ENCODE measurements at places on chromosomes 1 and 21. TPM values are rescaled to one million over a fixed set of nuclear protein-coding genes. Genes with fewer than 3 reads are reported as not detected.

GRCh38 chr1:14110040-14110439, 410.1 kb downstream of the PRDM2 start:
- no peak for DNase-seq

The RAB7B gene
- 3.2 TPM for polyA plus RNA-seq

The UQCRHL gene
- polyA plus RNA-seq: 1.7 TPM

The APCS gene
- not detected for polyA plus RNA-seq

The SLC9C2 gene
- 0.34 TPM for polyA plus RNA-seq

GRCh38 chr1:167499106-167499505, 19.2 kb downstream of the CD247 start:
- no peak for DNase-seq

The LRRC53 gene
- polyA plus RNA-seq: not detected

DNA sequence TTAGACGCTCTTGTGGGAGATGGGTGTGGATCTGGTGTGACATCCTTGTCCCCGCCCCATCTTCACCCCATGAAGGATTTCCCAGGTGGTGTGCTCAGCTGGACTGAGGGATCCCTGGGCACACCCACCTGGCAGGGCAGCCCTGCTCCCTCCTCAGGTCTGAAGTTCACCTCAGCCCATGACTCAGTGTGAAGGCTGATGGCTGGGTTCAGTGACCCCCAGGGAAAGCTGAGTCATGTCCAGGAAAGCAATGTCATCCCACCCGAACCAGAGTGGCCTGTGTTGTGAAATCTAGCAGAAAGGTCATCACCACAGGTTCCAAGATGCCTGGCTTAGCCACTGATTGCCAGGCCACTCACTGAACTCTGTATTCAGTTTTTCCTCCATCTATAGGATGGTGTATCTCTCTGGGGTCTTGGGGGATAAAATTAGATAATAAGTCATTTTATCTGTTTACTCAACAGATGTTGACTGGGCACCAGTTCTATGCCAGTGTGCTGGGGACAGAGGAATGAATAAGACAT, 97.7 kb upstream of the JUN start:
- DNase-seq: no peak

DNA sequence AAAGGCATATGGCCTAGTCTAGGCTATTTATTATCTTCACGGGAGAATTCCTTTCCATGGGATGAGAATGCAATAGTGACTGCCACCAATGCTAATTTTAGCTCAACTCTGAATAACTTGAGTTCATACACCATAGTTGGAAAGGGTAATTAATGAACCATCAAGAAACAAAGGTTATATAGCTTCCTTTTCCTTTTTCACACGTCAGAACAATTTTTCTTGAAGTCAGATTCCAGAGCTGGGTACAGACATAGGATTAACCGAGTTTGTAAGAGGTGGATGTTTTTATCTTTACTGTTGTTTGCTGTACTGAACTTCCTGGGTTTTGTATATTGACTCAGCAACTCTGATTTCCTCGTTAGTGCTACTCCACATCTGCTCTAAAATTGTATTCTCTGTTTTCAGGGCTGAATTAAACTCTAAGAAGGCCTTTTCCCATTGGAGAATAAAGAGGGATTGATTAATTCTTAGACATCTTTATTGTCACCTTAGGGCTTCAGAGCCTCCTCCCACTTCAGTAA, 262.0 kb downstream of the NUF2 start:
- no peak for DNase-seq

GRCh38 chr1:70671006-70671405, 259.9 kb downstream of the CTH start:
- no peak for DNase-seq

DNA sequence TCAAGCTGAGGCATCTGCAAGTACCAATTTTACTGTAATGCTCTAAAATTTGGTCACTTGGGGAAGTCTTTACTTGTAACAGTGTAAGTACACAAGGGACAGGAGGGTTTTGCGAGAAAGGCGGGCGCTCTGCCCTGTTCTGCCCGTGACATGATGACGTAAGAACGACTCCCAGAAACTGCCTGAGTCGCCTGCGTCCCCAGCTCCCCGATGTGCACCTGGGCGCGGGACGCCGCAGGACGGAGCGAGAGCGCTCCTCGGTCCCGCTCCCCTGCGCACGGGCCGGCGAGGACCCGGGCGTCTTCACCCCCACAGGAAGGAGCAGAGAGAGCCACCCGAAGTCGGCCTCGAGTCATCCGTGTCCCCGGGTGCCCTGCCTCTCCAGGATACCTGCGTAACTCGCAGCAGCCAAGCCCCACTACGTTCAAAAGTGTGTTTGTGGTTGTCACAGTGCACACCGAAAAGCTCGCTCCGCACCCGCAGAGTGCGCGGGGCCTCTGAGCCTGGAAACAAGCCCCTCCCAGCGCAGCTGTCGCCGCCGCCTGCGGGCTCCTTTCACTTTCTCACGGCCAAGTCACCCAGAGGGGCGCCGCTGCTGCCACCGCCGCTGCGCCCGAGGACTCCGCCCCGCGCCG, 3.3 kb upstream of the ZBTB18 start:
- no peak for DNase-seq

The GBP6 gene
- polyA plus RNA-seq: 0.08 TPM

The TMEM81 gene
- 5.0 TPM for polyA plus RNA-seq

The BACH1 gene
- 41.5 TPM for polyA plus RNA-seq

GRCh38 chr1:201260648-201261311, 22.5 kb upstream of the PKP1 start:
- no peak for DNase-seq

- no peak for DNase-seq
Observed at GRCh38 chr21:35208810-35209517, 159.9 kb upstream of the RUNX1 start.

GRCh38 chr1:8463144-8463927, 145.4 kb downstream of the SLC45A1 start:
- DNase-seq: peak; percentile 65

The CDKN2C gene
- 8.5 TPM for polyA plus RNA-seq

GRCh38 chr21:27017246-27017645, 50.4 kb upstream of the ADAMTS5 start:
- DNase-seq: no peak

DNA sequence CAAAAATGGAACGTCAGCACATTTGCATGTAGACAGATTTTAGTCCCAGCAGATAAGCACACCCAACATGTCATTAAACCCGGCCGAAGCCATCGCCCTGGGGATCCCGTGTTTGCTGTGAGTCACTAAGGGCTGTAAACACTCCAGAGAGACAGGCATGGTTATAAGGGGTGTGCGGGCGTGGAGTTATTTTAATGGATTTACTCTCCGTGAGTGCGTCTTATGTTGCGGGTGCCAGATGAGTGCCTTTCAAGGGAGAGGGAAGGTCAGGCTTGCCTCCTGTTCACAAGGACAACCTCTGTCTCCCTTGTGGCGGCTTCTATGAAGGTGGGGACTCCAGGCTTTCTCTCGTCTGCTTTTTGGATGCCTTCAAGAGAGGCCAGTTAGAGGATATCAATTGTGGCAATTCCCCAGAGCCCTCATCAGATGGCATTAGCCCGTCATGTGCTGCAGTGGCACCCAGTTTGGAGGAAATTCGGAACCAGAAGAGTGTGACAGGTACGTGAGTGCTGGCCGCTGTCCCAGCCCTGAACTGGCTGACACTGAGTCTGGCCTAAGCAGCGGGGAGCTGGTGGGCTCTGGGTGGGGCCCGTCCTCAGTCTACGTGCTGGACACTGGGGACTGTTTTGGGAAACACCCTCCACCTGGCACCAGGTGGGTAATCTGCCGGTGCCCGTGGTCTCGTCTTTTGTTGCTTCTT, 223.8 kb upstream of the TMEM51 start:
- DNase-seq: no peak

The VANGL2 gene
- 35.3 TPM for polyA plus RNA-seq

DNA sequence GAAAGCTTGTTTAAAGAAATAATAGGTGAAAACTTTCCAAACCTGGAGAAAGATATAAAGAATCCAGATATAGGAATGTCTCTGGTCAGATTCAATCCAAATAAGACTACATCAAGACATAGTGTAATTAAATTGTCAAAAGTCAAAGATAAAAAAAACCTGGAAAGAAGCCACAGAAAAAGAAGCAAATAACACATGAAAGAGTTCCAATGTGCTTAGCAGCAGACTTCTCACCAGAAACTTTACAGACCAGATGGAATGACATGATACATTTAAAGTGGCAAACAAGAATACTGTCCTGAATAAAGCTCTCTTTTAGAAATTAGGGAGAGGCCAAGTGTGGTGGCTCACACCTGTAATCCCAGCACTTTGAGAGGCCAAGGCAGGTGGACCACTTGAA, 1039.9 kb downstream of the KCNT2 start:
- no peak for DNase-seq

The FGR gene
- polyA plus RNA-seq: 2.1 TPM

- no peak for DNase-seq
Observed at GRCh38 chr1:10319750-10320149, 79.1 kb upstream of the PGD start.

DNA sequence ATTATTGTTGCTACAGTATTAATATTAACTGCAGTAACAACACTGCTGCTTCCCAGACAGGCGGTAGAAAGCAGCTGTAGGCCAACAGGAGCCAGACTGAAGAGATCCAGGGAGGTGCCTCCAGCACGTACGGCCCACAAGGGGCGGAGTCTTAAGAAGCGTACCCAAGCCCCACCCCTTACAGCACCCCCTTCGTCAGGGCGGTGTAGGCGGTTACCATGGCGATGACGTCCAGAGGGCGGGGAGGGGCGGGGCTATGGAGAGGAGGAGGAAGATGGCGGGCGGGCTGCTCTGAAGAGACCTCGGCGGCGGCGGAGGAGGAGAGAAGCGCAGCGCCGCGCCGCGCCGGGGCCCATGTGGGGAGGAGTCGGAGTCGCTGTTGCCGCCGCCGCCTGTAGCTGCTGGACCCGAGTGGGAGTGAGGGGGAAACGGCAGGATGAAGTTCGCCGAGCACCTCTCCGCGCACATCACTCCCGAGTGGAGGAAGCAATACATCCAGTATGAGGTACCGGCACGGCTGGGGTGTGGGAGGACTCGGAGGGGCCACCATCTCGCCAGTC, at the start of gene XPR1:
XPR1 (plus strand) TSS at position 257 of the 560 bp plus-strand sequence; CDS start at position 437, 180 bp downstream.
- peak; percentile 98 for DNase-seq

DNA sequence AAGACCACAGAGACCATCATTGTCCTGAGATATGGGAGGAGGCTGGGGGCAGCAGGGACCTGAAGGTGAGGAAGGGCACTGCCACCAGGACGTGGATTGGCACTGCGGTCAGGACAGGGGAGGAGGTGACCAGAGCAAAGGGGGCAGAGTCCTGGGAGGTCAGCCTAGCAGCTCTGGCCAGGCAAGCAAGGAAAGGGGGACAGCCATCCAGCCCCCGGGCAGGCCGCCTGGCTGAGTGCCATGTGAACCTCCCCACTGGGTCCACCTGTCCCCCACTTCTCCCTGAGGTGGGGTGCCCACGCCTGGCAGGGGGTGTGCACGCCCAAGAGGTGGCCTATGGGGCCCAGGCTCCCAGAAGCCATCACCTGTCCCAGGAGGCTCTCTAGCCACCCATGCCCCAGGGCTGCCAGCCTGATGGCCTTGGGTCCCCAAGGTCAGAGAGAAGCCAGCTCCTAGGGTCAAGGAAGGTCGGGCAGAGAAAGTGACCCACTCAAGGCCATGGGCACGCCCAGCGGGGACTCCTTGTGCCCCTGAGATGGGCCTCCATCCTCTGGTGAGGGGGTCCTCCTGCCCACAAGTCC, 17.6 kb upstream of the PTTG1IP start:
- no peak for DNase-seq

GRCh38 chr21:21907271-21907670, 909.1 kb downstream of the NCAM2 start:
- DNase-seq: no peak

DNA sequence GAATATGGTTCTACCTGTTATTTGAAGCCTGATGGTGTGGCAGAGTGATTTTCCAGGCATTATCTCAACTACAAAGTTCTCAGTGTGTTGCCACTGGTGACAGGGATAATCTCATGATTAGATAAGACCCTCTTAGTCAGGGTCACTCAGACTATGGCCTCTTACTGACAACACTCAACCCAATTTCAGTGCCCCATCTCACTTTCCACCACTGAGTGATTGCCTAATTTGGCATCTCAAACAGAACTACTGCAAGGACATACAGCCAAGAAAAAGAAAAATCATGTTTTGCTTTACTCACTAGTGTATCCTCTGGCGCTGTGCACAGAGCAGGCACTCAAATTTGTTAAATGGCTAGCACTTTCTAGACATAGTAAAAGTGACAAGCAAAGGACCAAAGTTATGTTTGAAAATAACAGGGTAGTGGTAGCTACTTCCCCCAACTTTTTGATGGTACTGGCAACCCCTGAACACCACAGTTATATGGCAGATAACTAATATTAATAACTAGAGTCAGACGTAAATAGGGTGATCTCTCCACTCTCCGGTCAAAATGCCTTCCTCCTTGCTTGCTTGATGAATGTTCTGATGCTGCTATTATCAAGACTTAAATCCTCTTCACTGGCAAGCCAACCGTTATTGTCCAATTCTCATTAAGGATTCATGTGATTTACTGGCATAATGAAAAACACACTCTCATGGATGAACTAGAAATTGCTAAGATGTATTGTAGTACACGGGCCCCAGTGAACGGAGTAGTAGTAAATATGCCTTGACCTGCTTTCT, 37.1 kb upstream of the SLC30A10 start:
- no peak for DNase-seq

The HMCN1 gene
- 67.3 TPM for polyA plus RNA-seq

DNA sequence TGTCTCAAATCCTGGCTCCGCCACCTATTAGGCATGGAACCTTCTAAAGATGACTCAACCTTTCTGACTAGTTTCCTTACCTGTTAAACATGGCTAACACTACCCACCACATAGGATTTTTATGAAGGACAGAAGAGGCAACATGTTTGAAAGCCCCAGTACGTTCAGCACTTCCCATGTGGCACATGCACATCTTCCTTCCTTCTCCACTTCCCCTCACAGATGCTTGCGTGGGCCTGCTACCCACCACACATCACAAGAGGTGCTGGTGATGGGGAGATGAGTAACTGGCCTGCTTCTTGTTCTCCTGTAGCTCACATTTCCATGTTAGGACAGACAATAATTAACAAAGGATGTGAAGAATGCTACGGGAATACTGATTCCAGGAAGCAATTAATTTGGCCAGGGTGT, 7.1 kb downstream of the ZBTB21 start:
- DNase-seq: no peak

- no peak for DNase-seq
Observed at GRCh38 chr1:229169399-229169798, 101.5 kb upstream of the RAB4A start.

The IFI44 gene
- 15.3 TPM for polyA plus RNA-seq

The EXO1 gene
- 19.1 TPM for polyA plus RNA-seq

The MPZ gene
- 3.8 TPM for polyA plus RNA-seq

The RUNX3 gene
- 0.60 TPM for polyA plus RNA-seq

DNA sequence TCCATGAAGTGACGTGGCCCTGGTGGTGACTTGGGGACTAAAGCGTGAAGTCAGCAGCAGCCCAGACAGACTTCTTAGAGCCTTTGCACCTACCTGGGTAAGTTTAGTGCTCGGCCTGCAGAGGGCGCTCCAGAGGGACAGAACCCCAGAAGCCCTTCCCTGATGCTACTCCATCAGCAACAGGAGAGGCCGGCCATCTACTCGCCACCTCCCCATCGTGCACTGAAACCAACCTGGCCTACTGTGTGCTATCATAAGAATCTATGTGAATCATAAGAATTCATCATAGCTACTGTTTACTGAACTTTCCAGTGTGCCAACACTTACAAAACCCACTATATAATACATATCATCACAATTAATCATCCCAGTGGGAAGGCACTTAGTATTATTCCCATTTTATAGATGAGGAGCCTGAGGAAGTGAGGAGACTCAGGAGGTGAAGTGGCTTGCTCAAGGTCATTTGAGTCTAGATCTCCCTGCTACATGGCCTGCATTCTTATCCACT, 7.9 kb upstream of the EDN2 start:
- DNase-seq: no peak

GRCh38 chr1:81799939-81800694, 617 bp upstream of the ADGRL2 start:
- peak; percentile 83 for DNase-seq

The OR2M3 gene
- 0.04 TPM for polyA plus RNA-seq

- DNase-seq: no peak
Observed at GRCh38 chr1:44559330-44559729, 115.0 kb downstream of the TMEM53 start.

All from renal cortex interstitium (tissue), 15 donors.